ENCODE measurements at places on chromosomes 3 and 15.
A peak's percentile ranks its signal among the peaks of the same experiment; 100 is the strongest.

DNA sequence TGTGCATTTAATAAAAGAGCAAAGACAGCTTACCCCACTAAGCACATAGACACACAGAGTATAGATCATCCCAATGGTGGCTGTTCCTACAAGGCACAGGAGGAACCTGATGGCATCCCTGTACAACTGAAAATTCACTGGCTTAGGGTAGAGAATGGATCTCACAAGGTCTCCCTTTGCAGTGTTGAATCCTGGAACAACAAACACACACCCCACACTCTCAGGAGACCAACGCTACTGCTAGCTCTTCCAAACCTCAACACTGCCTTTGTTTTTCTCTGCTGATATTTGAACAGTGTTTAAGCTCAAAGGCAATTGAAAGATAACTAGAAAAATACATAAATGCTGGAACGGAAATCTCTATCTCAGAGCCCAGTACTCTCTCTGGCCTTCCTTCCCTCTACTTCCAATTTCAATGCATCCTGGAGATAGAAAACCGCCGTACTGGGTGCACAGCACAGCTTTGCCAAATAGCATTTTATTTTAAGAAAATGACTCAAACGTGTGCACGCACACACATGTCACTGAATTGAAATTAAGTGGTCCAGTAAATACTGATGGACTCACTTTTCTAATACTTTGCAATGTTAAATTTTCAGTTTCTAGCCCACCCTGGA, 87.5 kb upstream of the ATP13A5 start:
- no peak for DNase-seq

- DNase-seq = no peak
Measured at GRCh38 chr15:55552451-55552850, 35.7 kb downstream of the PYGO1 start.

- DNase-seq = no peak
Measured at GRCh38 chr3:85796140-85796539, 837.4 kb downstream of the CADM2 start.

GRCh38 chr3:61673651-61674050, 112.3 kb downstream of the PTPRG start:
- peak; percentile 13 for DNase-seq

DNA sequence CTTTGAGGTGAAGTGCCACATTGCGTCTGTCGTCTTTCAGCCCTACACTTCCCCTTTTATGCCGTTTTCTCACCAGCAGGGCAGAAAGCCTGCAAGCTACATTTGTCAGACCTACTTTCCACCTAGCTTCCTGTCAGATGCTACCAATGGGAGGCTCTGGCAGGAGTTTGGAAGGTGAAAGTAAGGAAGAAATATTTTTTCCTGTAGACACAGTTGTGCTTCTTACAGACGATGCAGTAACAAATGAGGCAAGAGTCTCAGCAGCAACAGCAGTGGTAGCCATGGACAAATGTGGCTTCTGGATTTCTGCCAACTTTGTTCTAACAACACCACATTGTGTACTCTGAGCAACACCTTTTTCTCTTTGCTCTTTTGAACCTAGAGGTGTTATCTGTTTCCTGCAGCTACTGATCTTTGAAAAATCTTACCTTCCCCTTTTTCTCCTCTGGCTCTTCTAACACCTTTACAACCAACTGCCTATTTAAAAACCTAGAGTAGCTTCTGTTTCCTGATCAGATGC, 70.6 kb upstream of the STT3B start:
- DNase-seq = no peak

- DNase-seq = peak; percentile 92
Measured at GRCh38 chr3:11642431-11643191, 1.1 kb downstream of the VGLL4 start.

GRCh38 chr3:113421082-113421481, 20.2 kb downstream of the CFAP44 start:
- no peak for DNase-seq

GRCh38 chr15:73190189-73190601, 137.9 kb downstream of the NEO1 start:
- peak; percentile 32 for DNase-seq

GRCh38 chr3:193446965-193447602, 68.5 kb upstream of the ATP13A5 start:
- no peak for DNase-seq

DNA sequence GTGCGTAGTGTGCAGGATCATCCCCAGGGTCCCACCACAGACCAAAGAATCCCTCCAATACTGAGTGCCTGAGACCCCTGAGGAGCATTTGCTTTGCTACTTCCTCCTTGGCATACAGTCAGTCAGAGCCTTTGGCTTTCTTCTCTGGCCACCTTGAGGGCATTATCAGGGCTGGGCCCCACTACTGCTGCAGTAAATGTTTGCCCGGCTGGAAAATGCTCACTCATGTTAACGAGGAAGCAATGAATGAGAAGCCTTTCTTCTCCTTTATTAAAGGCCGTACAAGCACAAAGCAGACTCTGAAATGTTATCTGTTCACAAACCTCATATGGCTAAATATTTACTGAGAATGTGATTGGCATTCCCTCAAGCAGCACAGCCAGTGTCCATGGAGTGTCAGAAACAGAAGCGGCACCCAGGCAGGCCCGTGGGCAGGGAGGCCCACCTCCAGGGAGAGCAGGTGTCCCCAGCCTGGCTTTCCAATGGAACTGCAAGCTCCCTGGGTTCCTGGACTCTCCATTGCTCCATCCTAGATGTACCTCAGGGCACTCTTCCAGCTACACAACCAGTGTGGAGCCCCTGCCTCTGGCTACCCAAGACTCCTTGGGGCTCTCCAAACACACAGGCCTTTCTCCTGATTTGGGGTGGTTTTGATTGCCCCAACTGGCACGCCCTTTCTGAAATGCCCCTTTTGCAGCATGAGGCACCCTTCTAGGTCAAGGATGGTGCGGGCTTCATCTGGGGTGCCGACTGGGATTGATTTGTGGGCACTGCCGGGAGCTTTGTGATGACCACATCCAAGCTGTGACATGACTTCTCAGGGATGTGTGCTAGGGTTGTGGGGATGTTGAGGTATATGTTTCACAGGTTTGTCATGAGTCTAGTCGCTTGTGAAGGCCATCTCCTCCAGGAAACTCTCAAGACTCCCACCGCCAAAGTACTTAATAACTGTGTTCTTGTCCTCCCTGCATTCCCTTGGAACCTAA, 195.6 kb downstream of the FAM43A start:
- no peak for DNase-seq

GRCh38 chr15:52434885-52435284, 93.8 kb downstream of the MYO5A start:
- DNase-seq = no peak

- DNase-seq = peak; percentile 53
Measured at GRCh38 chr3:101077361-101078011, 84.3 kb upstream of the ABI3BP start.

GRCh38 chr15:77416954-77417353, 3.0 kb downstream of the PEAK1 start:
- peak; percentile 27 for DNase-seq

DNA sequence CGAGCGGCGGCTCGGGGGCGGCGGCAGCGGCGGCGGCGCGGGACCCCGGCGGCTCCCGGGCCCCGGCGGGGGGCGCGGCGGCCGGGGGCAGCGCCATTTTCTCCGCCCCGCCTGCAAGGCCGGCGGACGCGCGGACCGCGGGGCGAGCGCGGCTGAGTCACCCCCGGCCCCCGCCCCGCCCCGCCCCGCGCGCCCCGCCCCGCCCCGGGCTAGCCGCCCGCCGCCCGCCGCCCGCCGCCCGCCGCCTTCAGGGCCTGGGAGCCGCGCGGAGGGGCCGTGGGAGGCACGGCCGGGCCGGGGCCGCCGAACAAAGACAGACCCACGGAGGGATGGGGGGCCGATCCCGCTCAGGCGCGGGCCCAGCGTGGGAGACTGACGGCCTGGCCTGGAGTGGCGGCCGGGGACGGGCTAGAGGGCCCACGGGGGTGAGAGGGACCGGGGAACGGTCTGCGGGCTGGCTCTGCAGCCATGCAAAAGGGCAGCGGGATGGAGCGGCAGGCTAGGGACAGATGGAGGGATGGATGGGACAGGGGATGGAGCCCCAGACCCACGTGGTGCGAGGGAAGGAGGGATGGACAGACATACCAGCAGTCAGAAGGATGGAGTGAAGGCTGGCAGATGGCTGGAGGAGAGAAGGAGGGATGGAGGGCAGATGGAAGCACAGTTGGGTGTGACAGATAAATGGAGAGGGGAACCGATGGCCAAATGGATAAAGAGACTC, at the start of gene EIF4E3:
TSS of gene EIF4E3 (minus strand) at position 132 of the 721 bp plus-strand sequence. CDS start at position 97, 35 bp downstream.
- DNase-seq = peak; percentile 41

DNA sequence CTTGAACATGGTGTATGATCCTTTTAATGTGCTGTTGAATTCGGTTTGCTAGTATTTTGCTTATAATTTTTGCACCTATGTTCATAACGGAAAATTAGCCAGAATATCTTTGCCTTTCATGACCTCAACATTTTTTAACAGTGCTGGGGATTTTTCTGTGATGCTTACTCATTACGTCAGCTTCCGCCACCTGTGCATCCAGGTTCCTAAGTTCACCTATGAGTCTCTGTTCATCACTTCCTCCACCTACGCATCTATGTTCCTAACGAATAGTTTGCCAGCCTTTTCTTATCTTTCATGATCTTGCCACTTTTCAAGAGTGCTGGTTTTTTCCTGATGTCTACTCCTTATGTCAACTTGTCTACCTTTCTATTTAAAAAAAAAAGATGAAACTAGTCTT, 16.5 kb downstream of the AADACL2 start:
- no peak for DNase-seq

DNA sequence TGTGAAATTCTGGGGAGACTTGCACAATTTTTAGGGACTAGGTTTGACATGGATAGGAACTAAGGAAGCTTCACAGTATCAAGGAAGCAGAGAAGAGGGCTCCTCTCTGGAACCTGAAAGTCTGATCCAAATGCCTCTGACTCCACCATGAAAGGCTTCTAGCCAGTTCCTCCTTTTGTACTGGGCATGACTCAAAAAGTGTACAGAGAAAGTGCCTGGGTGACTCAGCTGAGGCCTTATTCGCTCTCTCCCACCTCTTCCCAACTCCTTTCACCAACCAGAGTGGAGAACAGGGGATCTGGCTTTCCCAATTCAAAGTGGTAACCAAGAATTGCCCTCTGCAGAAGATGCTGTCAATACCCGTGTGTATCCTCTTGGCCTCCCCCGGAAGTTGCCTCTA, 342.9 kb upstream of the PROK2 start:
- peak; percentile 73 for DNase-seq

- no peak for DNase-seq
Measured at GRCh38 chr15:70470556-70471191, 292.7 kb downstream of the UACA start.

DNA sequence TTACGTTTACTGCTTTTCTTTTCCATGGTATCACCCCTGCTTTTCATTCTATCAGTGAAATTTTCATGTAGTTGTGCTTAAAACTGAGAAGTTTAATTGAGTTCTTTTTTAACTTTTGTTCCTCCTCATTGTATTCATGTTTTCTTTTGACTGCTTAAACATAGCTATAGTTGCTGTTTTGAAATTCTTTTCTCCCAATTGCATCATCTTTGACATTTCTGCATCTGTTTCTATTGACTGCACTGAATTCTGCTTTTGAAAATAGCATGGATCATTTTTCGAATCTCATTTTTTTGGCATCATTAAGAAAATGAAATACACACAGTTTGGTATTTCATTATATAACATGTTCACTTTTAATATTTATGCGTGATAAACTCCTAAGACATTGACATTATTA, 694.9 kb downstream of the MECOM start:
- DNase-seq = no peak

Measured in fibroblast of skin of right biceps (primary cell).